ENCODE measurements at places on chromosomes 1 and 21. TPM values are rescaled to one million over a fixed set of nuclear protein-coding genes. Genes with fewer than 3 reads are reported as not detected.

DNA sequence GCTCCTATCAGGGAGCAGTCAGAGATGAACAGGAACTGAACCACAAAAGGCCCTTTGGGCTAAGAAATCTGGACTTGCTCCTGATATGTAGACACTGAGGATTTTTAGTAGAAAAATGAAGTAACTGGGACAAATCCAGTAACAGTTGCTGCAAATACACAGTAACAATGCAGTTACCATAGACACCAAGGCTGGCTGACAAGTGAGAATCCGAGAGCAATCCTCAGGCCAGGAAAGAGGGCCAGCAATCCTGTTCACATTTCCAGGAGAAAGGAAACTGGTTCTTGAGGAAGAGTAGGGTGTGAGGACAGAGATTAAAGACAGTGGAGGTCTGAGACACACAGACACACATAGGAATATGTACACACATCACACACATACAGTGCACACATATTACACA lies 9.3 kb upstream of the LORICRIN start:
- no peaks in the 10 kb centered on the region for H3K36me3 ChIP-seq
- DNase-seq = no peak
- H3K4me3 ChIP-seq = no peak overlapping the region
- no peak overlapping the region for H3K27ac ChIP-seq

- H3K27ac ChIP-seq = no peak overlapping the region
- H3K4me1 ChIP-seq = no peaks in the 10 kb centered on the region
- H3K27me3 ChIP-seq = no peaks in the 10 kb centered on the region
Observed at GRCh38 chr1:227894831-227895451, 52.8 kb downstream of the WNT9A start.

DNA sequence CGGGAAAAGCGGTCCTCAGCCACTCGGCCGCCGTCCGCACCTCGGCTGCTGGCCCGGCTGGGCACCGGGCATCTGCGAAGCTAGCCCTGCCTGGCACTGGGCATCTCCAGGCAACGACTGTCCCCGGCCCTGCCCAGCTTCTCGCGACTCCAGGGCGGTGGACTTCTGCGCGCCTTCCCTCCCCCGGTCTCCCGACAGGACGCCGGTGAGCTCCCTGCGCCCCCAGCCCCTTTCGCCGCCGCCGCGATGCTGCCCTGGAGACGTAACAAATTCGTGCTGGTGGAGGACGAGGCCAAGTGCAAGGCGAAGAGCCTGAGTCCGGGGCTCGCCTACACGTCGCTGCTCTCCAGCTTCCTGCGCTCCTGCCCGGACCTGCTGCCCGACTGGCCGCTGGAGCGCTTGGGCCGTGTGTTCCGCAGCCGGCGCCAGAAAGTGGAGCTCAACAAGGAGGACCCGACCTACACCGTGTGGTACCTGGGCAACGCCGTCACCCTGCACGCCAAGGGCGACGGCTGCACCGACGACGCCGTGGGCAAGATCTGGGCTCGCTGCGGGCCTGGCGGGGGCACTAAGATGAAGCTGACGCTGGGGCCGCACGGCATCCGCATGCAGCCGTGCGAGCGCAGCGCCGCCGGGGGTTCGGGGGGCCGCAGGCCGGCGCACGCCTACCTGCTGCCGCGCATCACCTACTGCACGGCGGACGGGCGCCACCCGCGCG lies 514 bp downstream of the FAM43B start:
- no peak for DNase-seq
- no peaks in the 10 kb centered on the region for H3K36me3 ChIP-seq
- peaks cover 28% of the 10 kb centered on the region for H3K27me3 ChIP-seq
- H3K4me1 ChIP-seq = peaks cover 8% of the 10 kb centered on the region

GRCh38 chr1:229278120-229278741 lies 7.3 kb downstream of the RAB4A start:
- H3K4me1 ChIP-seq = peaks cover 35% of the 10 kb centered on the region
- H3K4me3 ChIP-seq = no peak overlapping the region
- H3K27ac ChIP-seq = no peak overlapping the region
- peaks cover 17% of the 10 kb centered on the region for H3K36me3 ChIP-seq

- peaks cover 32% of the 10 kb centered on the region for H3K36me3 ChIP-seq
- H3K4me1 ChIP-seq = peaks cover 15% of the 10 kb centered on the region
- H3K4me3 ChIP-seq = no peak overlapping the region
- no peaks in the 10 kb centered on the region for H3K27me3 ChIP-seq
Observed at GRCh38 chr1:183103147-183103546, 79.9 kb downstream of the LAMC1 start.

Gene EFHD2
- 56.5 TPM for total RNA-seq
